GM04503 (cell line): ENCODE measurements at places on chromosomes 5 and 9.

DNA sequence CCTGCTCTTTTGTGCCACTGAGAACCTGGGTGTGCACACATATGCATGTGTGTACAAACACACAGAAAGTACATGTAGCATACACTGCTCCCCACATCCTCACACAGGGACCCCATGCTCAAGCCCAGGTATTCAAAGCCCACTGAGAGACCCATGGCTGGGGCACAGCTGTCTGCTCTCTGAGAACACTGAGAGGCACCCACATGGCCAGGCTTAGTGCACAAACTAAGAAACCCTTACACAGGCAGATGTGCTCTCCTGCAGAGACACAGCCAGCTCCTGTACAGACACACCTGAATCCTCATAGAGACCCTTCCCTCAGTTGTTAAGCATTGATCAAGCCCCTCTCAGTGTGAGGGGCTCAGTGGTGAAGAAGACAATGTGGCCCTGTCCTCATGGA is 92.5 kb downstream of the CACNA1B start:
- DNase-seq = no peak

- DNase-seq = no peak
Observed at GRCh38 chr5:146921225-146921624, 42.7 kb upstream of the PPP2R2B start.

- DNase-seq = no peak
Observed at GRCh38 chr5:107619781-107620180, 51.0 kb downstream of the EFNA5 start.

GRCh38 chr5:125214080-125214479 is 467.6 kb upstream of the ZNF608 start:
- DNase-seq = no peak

DNA sequence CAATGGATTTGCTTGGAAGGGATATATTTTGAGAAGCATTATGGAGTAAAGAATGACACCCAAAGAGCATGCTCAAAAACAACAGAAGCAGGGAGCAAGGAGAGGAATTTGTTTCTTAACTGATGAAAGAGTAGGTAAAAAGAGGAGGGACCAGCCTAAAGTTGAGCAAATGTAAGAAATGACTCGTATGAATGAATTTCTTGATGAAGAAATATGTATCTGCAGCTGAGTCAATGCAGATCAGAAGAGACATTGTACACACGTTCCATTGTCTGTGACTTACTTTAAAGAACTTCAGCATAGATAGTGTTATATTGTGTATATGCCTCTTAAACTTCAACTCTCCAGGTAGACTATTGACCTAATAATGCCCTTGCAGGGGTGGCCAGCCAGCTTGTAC is 112.7 kb upstream of the NREP start:
- no peak for DNase-seq

- no peak for DNase-seq
Observed at GRCh38 chr9:105338308-105338707, 93.9 kb downstream of the SLC44A1 start.

DNA sequence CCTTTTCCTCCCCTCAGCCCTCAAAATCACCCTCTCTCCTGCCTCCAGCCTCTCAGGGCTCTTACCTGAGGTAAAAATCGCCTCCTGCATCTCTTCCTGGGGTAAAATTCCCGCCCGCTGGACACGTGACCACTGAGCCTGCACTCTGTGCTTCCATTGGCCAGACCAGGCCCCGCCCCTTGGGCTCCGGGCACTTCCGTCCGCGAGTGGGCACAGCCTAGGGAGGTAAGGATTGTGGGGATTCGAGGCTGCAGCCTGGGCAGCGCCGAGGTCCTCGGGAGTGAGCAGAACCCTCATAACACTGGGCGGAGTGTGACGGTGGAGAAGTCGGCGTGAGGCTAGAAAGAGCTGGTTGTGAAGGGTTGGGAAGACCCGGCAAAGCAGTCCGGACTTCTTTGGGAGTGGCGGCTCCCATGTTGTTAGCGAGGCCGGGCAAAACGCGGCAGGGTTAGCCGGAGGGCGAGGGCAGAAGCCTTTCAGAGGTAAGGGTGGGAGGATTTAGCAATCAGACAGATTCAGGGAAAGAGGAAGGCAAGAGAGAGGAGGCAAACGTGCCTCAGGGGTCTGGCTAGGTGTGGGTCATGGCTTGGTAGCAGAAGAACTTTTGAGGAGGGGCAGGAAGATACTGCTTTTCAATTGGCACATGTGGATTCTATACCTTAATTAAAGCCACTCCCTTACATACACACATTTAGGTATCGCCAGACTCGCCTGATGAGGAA is at the start of gene SHOC1:
Gene SHOC1, minus strand, starts transcription at position 103 of the 722 bp plus-strand sequence. CDS start 3,519 bp downstream, outside the sequence.
- DNase-seq = no peak

DNA sequence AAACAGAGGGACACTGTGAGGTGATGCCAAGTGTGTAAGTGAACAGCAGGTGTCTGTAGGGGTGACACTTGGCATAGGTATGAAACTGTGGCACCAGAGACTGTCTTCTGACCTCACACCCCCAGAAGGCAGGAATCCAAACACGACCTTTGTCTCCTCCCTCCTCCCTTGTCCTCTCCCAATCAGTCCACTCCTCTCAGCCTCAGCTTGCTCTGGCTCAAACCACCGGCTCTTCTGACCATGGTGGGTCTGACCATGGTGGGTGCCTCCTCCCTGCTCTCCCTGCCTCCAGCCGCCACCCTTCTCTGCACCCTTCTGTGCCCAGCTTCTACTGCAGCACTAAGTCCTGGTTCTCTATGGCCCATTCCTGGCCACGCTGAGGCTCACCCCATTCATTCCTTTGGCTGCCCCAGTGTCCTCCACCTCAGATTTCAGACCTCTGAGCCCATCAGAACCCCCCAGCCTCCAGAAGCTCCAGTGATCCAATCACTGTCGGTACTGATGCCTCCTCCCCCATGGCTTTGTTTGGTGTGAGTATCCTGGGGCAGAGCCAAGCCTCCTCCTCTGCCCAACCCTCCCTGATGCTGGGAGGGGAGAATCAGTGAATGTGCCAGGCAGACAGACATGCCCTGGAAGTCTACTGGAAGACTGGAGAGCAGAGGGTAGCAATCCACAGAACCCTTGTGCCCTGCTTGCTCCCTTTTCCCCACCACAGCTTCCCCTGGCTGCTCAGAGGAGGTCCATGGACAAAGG is 1.7 kb upstream of the ARID3C start:
- no peak for DNase-seq

DNA sequence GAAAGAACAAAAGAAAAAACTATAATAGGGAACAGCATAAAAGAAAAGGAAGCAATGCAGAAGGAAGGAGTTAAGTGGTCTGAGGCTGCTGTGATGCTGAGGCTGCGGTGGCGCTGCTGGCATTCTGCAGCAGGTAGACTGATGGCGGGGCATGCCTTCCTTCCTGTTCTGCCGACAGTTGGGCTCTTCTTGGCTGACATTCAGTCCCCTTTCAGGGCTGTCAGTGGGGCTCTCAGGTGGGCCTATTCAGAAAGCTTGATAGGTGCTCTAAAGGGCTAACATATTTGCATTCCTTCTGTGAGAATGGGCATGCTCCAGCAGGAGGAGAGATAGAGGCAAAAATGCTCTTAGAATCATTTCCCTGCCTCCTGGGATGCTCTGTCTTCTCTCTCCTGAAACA is 5.1 kb upstream of the CLINT1 start:
- DNase-seq = no peak

DNA sequence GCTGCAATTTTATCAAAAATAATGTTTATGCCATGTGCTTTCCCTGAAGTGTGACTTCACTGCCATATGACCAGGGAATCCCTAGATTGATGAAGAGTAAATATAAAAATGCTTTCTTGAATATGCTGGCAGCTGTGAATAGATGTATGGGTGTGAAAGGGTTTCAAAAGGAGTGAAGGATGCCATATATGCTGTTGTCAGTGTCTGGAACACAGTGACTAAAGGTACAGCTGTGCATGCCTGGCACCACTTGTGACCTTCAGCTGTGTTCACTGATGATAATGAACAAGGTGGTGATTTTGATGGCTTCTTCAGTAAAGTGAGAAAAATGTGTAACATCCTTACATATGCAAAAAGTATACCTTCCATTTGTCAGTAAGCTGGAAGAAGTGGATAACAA is 69.7 kb downstream of the RAB24 start:
- DNase-seq = no peak

DNA sequence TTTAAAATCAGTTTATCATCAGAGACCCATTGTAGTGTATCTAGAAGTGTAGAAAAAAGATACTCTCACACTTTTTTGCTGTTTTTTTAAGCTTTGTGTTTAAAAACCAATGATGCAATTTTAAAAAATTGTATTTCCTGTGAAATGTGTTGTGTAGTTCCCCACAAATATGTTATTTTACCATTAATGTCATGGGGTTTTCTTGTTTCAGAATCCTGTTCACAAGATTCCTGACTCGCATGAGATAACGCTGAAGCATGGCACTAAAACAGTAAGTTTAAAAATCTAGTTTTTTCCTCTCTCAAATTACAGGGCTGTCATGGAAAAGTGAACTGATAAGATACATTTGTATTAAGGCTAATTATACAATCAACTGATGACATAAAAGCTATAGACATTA is 58.6 kb downstream of the WDR70 start:
- DNase-seq = no peak

GRCh38 chr5:135253601-135254178 is 145.3 kb downstream of the MACROH2A1 start:
- no peak for DNase-seq

GRCh38 chr5:58963361-58963760 is 380.5 kb downstream of the RAB3C start:
- no peak for DNase-seq

DNA sequence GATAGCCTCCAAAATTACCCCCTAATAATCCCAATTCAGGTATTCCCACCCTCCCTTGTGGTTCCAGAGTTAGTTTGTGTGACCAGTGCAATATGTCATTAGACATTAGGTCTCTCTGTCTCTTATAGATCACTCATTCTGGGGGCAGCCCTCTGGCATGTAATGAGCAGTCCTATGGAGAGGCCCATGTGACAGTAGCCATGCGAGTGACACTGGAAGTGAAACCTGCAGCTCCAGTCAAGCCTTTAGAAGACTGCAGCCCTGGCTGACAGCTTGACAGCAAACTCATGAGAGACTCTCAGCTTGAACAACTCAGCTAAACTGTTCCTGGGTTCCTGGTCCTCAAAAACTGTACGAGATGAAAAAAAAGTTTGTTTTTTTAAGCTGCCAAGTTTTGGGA is 54.0 kb upstream of the HSPB3 start:
- no peak for DNase-seq

- no peak for DNase-seq
Observed at GRCh38 chr5:180824630-180825476, 22.2 kb upstream of the MGAT1 start.

DNA sequence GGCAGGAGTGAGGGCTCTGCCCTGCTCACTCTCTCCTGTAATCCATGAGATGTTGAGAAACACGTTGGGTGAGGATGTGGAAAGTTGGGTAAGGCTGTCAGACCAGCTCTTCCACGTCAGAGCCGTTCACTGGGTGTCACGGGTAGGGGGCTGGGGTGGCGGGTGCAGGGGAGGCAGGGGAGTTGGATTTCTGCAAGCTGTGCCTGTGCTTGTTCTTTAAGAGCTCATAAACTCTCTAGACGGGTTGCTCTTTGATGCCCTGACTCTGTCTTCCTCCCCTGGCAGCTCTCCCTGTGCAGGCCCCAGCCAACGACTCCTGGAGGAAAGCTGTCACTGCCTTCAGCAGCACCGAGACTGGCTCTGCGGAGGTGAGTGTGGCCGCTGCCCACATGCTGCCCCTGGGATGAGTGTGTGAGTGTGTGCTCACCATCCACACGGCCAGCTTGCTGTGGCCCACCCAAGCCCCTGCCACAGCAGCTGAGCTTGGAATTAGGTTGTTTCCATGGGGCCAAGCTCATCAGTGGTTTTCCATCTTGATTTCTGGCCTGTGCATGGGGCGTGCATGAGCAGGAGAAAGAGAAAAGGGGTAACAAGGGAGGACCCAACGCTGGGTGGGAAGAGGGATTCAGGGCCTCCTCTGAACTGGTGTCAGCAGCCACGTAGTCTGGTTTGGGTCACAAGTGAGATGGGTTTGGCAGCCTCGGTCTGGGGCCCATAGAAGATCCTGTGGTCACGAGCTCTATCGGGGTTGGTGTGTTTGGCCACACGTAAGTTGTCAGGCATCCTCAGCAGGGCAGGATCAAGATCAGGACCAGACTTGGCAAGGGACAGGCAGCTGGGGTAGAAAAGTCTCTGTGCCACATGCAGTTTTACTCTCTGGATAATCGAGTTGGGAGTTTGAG is 21.0 kb upstream of the POMT1 start:
- DNase-seq = no peak

- no peak for DNase-seq
Observed at GRCh38 chr9:129487658-129488483, 133.0 kb downstream of the C9orf50 start.

DNA sequence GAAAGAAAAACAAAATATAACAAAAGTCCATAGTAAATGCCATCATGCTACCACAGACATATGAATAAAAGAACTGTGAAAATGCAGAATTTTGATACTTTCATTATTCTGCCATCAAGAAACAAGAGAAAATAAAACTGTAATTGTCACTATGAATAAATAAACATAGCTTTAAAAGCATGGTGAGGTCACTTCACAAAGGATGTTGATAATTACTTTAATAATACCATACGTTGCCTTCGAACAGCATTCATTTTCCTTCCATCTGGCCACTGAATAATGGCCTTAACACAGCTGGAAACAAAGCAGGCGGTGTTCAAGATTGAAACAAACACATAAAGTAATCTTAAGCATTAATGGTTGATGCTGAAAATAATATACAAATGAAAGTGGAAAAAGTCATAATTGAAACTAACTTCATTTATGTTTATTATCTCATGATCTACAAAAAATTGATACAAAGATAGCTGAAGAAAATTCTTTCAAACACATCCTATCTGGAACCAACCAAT is 102.0 kb downstream of the AGTPBP1 start:
- DNase-seq = no peak

- no peak for DNase-seq
Observed at GRCh38 chr9:88874391-88874790, 116.9 kb upstream of the S1PR3 start.

DNA sequence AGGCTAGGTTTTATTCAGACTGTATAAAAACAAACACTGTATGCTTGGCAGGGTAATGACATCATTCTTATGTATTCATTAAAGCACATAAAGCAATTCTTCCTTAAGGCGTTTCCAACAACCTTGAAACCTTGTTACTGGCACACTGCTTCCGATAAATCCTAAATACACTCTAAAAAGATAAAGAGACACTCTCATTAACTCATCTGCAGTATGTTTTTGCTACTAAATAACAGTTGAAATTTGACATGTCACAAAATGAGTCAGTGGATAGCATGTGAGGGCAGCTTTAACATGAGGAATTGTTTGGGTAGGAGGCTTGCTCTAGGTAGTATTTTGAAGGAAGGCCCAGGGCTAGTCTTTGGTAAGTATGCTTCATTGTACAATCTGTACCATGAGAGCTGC is 13.7 kb downstream of the YIPF5 start:
- no peak for DNase-seq

- DNase-seq = no peak
Observed at GRCh38 chr5:25568989-25569625, 924.3 kb upstream of the CDH10 start.

DNA sequence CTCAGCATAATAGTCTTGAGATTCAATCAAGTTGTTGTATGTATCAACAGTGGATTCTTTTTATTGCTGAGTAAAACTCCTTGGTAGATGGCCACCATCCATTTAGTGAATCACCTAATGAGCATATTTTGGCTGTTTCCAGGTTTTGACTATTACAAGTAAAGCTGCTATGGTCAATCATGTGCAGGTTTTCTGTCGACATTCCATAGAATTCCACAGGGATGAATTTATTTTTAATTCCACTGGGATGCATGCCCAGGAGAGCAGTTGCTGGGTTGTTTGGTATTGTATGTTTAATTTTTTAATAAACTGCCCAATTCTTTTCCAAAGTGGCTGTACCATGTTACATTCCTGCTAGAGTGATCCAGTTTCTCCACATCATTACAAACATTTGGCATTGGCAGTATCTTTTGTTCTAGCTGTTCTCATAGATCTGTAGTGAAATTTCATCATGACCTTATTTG is 10.5 kb upstream of the S1PR3 start:
- DNase-seq = peak; percentile 96
